ENCODE measurements at places on chromosomes 3 and 15. TPM values are rescaled to one million over a fixed set of nuclear protein-coding genes. Genes with fewer than 3 reads are reported as not detected.

Gene BCHE
- 107 TPM for total RNA-seq

Gene GREM1
- 36.3 TPM for total RNA-seq

Gene CCDC54
- total RNA-seq, result not detected

Gene RTP4
- total RNA-seq, result not detected

Gene CELF6
- total RNA-seq, result 0.05 TPM

Gene CD80
- total RNA-seq, result 0.12 TPM

Gene RFC4
- 96.6 TPM for total RNA-seq

Gene NRG4
- 1.0 TPM for total RNA-seq

Gene SYNPR
- total RNA-seq, result not detected

Gene GOLGA8G
- not detected for total RNA-seq

Gene BFSP2
- 0.41 TPM for total RNA-seq

Gene PGBD4
- 2.5 TPM for total RNA-seq

Gene GNAT1
- total RNA-seq, result 0.14 TPM

Gene IMPG2
- total RNA-seq, result 0.20 TPM

Measured in SJCRH30 (cell line).